NCI-H748 treated with DMSO at 0.1 percent for 48 hours (cell line): ENCODE measurements at places on chromosomes 16 and 17.

DNA sequence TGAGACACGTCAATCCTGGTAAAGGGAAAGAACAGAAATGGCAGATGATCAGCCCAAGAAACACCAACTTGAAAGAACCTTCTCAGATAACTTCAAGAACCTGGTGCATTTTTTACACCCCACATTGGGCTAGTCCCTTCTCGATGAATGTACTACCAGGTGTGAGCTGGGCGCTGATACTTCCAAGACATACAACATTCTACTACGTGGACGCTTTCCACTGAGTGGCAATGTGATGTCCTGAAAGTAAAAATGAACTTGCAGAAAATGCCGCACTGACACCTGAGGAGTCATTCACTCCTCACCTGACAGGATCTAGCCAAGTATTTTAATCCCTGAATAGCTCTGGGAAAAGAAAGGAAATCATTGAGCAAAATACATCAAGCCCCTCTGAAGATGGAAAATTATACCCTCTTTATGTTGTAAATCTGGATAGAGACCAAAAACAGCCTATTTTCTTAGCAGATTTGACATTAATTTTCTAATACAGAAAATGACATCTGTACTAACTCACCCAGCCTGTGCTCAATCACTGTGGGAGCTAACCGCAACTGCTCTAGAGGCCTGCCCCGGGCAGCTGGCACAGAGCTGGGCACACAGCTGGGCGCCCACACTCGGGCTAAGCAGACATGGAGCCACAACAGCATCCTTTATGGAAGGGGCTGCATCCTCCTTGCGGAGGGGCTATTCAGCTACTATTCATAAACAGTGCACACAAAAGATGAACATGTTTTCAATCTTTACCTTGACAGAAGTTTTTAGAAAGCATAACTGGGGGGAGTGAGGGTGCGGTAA is 16.2 kb downstream of the SNN start:
- no peak for DNase-seq

DNA sequence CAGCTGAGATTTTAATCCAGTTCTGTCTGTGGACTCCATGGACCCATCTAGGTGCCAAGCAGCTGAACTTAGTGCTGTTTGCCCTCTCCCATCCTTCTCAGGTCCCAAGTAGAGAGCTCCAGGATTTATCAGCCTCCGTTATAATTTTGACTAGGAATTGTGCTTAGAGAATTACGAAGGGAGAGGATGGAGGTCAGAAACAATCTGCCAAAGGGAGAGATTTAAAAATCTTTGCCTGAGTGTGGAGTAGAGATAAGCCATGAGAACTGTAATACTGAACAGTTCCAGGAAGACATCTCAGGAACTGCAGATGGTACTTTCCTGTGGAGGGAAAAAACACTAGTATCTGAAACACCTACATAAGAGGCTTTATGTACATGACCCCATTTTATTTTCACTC is 27.0 kb downstream of the CEP95 start:
- DNase-seq: no peak

- no peak for DNase-seq
Measured at GRCh38 chr17:70813355-70813930, 644.1 kb downstream of the KCNJ2 start.

- no peak for DNase-seq
Measured at GRCh38 chr16:84764970-84765369, 54.8 kb upstream of the CRISPLD2 start.

- no peak for DNase-seq
Measured at GRCh38 chr17:35359398-35359797, 14.0 kb downstream of the SLFN11 start.

GRCh38 chr16:30414159-30414558 is 6.8 kb downstream of the ZNF771 start:
- no peak for DNase-seq

DNA sequence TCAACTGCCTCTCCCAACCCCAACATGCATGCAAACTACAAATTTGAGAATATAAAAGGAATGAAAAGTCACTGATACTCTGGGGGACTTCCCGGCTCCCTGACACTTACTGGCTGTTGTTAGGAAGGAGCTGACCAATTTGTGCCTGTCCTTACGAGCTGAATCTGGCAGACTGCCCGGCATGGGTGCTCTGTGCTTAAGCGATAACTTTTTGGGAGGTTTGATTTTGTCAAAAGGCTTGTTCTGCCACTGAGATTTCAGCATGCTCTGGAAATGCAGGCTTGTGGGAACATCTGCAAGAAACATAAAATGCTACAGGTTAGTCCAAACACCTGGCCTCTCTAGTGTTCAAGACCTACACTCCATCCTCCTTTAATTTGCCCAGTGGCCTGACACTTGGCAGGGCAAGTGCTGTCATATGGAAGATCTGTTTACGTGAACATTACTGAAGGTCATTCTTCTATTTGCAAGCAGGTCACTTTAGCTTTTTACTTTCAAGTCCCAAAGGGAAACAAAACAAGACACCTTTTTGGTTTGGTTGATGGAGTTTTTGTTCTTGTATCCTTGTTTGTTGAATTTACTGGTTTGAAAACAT is 40.6 kb downstream of the STH start:
- no peak for DNase-seq
